ENCODE measurements at places on chromosomes 1 and 21.
A peak's percentile ranks its signal among the peaks of the same experiment; 100 is the strongest.

DNA sequence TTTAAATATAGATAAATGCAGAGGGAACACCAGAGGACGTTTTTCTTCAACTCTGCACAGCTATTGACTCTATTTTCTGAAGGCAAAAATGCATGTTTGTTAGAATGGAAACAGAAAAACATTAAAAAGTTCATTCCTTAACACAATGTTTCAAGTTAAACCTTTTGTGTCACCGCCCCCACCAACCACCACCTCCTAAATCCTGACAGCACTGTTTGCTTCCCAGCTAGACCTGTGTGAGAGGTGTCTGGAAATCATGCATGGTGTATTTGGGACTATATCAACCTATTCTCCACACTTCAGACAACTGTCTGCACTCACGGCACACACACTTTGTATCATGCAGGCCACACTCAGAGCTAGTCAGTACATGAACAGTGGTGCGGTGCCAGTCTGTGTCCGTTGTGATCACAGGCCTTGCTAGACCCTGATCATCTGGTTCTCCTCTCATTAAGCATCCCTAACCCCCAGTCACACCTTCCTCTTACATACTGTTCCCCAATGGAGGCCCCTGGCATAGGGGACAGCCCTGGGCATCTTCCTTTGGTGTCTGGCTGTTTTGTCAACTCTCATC is 123.8 kb downstream of the ZZZ3 start:
- DNase-seq, result no peak

- DNase-seq, result no peak
These were observed 234.8 kb downstream of the HMCN1 start for GRCh38 chr1:185969028-185969427.

- peak; percentile 71 for DNase-seq
These were observed 51.8 kb upstream of the TARDBP start for GRCh38 chr1:10960411-10961299.

GRCh38 chr1:223224465-223224864 is 81.4 kb upstream of the TLR5 start:
- DNase-seq, result no peak

GRCh38 chr1:169456029-169456428 is 28.8 kb upstream of the CCDC181 start:
- DNase-seq, result no peak

All from C1 segment of cervical spinal cord (tissue), 14 donors.